ENCODE measurements at places on chromosomes 2 and 18. TPM values are rescaled to one million over a fixed set of nuclear protein-coding genes. Genes with fewer than 3 reads are reported as not detected.

HS1BP3 gene
- total RNA-seq, result 28.0 TPM

KIF5C gene
- 0.13 TPM for total RNA-seq

GAL3ST2 gene
- 1.7 TPM for total RNA-seq

PCARE gene
- not detected for total RNA-seq

KCTD1 gene
- 10.6 TPM for total RNA-seq

MROH2A gene
- not detected for total RNA-seq

CCDC74B gene
- total RNA-seq, result 3.9 TPM

- no peak for DNase-seq
Observed at GRCh38 chr18:79585395-79586370, 93.9 kb upstream of the CTDP1 start.

DNA sequence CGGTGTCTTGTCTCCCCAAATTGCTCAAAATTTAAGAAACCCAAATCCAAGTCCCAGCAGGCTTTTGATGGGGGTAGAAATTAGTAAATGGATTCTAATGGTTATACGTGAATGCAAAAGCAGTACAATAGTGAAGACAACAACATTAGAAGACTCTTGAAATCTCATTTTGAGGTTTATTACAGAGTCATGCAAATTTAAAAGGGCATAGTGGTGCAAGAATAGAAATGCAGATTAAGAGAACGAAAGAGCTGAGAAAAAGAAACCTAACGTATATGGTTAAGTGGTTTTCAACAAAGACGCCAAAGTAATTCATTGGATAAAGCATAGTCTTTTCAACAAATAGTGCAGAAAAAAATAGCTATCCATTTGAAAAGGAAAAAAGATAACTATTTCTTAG, 33.2 kb upstream of the CXXC1 start:
- no peak for DNase-seq

- peak; percentile 15 for DNase-seq
Observed at GRCh38 chr18:47100212-47100831, 50.0 kb downstream of the HDHD2 start.
